ENCODE measurements at places on chromosomes 12 and 14.

- DNase-seq = no peak
These were observed 29.9 kb downstream of the VRTN start for GRCh38 chr14:74377976-74378690.

DNA sequence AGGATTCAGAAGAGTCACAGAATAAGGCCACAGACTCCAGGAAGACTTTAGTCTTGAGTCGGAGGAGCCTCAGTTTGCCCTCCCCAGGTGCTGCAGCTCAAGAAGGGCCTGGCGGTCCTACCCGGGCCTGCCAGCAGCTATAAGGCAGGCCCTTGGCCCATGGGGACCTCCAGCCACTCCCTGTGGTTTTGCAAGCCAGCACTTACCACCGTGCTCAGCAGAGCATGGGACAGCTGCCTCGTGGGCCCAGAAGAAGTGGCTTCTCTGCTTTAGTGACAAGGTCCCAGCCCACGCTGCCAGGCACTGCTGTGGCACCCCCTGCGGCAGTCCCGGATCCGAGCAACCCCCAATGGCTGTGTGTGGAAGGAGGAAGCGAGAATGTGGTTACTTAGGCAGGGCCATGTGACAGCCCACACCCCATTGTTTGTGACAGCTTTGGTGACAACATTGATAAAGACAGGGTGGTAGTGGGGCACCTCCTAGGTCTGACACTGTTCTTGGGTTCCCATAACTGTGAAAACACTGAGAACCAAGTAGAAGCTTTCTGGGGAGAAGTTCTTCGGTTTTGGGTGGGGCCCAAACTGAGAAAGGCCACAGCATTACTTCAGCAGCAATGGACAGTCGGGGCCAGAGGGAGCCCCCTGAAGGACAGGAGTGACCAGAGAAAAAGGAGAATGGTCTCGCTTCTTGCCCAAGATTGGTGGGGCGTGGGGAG is at the start of gene SELPLG:
Gene SELPLG, minus strand, starts transcription at position 361 of the 715 bp plus-strand sequence. CDS start 9,587 bp downstream, outside the sequence.
- no peak for DNase-seq

GRCh38 chr14:53325176-53325806 is 172.2 kb upstream of the DDHD1 start:
- DNase-seq = no peak

DNA sequence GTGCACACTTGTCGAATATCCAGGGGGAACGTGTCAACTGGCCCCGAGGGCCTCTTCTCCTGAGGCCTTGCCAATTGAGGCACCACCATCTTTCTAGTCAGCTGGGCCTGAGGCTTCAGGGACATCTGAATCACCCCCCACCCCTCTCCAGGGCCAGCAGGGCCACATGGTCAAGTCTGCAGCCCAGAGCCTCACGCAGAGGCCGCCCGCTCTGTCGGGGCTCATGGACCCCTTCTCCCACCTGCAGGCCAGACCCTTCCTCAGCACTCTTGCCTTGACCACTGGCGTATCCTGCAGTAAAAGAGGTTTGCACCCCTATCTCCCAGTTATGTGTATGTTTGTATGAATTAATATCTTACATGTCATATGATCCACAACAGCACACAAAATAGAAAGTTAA is 182.3 kb downstream of the CALM1 start:
- DNase-seq = no peak

GRCh38 chr14:105880616-105881015 is 354.2 kb downstream of the TMEM121 start:
- DNase-seq = no peak

- no peak for DNase-seq
These were observed 87.4 kb upstream of the PKP2 start for GRCh38 chr12:32983968-32984367.

DNA sequence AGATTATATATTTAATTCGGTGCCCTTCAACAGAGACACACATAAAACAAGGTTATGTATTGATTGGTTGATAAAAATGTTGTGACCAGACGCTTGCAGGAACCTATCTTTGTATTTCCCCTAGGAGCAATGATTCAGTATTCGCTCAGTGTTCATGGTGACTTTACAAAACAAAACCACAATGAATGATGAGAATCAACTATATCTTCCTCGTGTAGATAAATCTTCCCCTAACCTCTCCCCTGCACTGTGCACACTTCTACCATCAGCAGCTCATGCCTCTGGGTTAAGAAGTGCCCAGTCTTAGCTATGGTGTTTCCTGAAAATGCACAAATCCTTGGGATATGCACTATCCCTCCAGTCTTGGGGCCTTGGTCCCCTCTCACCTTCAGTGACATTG is 16.3 kb downstream of the RIN3 start:
- no peak for DNase-seq

DNA sequence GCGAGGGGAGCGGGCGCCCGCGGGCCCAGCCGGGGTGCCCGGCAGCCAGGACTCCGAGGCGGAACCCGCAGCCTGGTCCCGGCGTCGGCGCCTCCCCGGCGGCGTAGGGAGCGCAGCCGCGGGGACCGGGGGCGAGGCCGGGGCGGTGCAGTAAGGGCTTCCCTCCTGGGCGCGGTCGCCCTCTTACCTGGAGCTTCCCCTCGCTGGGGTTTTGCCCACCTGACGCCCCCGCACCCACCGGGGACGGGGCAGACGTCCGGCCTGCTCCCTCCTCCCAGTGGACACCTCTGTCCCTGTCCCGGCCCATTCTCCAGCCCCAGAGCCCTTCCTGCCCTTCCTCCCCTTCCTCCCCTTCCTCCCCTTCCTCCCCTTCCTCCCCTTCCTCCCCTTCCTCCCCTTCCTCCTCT is 413 bp upstream of the TUBA1C start:
- peak; percentile 68 for DNase-seq

DNA sequence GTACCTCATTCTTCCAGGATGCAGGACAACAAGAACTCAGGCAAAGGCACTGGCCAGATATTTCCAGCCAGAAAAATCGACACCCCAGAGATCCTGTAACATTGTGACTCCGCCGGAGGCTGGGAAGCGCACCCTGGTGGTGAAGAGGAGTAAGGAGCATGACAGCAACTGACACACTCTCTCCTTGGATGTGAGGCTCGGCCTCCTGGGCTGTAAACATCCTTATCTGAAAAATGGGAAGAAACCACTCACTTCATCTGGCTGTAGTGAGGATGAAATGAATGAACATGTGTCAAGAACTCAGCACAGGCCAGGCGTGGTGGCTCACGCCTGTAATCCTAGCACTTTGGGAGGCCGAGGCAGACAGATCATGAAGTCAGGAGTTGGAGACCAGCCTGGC is 27.5 kb downstream of the TCHP start:
- DNase-seq = peak; percentile 62

DNA sequence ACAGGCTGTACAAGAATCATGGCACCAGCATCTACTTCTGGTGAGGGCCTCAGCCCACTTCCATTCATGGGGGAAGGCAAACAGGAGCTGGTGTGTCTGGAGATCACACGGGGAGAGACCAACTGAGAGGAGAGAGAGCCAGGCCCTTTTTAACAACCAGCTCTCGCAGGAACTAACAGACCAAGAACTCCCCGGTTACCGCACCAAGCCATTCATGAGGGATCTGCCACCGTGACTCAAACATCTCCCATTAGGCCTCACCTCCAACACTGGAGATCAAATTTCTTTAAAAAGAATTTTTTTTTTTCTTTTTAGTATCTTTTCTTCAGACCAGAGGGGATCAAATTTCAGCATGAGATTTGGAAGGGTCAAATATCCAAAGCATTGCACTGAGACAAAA is 16.7 kb upstream of the AQP2 start:
- peak; percentile 48 for DNase-seq

DNA sequence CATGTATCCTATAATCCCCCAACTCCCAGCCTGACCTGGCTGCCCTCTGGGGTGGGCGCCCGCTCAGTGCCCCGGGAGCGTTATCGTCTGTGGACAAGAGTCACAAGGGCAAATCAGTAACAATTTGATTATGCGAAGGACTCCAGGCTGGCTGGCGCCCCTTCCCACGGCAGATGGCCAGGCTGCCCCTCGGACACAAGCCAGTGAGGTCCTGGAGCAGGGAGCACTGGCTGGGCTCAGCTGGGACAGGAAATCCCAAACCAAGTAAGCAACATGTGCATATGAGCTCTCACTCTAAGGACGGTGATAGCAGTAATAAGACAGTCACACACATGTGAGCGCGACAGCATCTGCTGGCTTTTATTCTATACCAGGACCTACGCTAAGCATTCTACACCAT is 59.3 kb upstream of the FAM222A start:
- DNase-seq = no peak

- DNase-seq = peak; percentile 30
These were observed 1891.5 kb upstream of the SEL1L start for GRCh38 chr14:83425138-83425537.

- no peak for DNase-seq
These were observed 41.7 kb downstream of the BICD1 start for GRCh38 chr12:32148372-32148771.

DNA sequence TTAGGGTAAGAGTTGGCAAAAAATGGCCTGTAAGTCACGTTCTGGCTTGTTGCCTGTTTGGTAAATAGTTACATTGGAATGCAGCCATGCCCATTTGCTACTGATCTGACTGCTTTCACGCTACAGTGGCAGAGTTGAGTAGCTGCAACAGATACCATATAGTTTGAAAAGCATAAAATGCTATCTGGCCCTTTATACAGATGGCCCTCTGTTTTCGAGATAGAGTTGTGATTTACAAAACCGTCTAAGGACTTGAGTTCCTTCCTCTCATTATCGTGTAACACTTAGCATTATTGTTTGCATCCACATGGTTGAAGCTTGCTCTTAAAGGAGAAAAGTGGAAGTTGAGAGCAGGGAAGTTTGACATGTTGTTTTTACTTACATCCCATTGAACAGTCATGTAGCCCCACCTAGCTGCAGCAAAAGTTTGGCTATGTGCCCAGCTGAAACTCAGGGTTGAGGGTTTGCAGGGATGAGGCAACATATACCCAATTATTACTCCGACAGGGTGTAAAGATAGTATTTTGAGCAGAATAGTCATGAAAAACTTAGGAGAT is 11.3 kb upstream of the SCFD1 start:
- DNase-seq = no peak

DNA sequence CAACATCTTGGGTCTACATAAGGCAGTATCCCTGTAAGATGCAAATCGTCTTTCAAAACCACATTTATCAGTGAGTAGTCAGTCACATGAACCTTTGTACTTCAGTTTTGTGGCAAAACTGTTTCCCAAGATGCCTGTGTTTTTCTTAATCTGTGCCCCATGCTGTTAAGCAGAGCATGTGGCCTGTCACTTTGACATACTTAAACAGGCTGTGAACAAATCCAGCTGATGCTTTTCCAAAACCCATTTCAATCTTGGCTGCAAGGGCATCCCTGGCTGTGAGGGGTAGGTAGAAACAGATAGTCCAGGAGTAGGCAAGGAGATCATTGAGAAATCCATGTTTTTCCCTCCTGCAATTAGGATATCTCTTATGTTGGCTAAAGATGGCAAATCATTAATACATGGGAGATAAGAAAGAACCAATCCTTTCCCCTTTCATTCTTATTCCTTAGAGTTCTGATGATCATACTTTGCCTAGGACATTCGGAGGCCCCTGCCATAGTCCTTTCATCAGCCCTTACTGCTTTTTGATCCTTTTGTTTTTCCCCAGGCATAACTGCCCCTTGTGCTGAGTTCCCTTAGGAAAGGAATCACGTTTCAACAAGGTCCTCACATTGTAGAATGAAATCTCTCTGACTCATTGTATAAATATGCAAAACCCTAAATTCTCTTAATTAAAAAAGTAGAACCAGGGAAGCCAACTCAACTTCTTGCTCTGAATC is 121.1 kb upstream of the EEA1 start:
- DNase-seq = peak; percentile 75

DNA sequence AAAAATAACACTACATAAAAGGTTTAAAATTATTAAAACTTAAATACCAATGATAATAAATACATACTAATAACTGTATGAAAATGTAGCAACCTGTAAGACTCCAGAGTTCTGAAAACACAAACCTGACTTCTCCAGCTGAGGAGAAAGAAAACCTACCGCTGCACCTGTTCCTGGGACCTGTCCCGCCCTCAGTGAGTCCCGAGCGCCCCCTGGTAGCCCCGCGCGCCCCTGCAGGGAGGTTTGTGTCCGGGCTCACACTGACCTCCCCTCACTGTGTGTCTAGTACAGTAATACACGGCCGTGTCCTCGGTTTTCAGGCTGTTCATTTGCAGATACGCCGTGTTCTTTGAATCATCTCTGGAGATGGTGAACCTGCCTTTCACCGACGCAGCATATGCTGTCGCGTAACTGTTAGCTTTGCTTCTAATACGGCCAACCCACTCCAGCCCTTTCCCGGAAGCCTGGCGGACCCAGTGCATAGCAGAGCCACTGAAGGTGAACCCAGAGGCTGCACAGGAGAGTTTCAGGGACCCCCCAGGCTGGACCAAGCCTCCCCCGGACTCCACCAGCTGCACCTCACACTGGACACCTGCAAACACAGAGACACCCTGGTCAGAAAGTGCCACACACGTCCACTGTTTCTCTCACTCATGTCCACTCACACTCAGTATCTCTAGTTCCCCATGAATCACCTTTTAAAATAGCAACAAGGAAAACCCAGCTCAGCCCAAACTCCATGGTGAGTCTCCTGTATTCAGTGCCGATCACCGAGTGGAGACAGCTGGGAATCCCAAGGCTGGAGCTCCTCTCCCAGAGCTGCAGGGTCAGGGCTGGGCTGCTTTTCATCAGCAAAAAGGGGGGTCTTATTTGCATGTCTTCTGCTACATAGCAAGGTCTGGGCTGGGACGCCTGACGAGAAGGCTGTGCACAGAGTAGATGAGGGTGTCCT is 1276.3 kb downstream of the TMEM121 start:
- no peak for DNase-seq

GRCh38 chr14:28280530-28280929 is 486.1 kb upstream of the FOXG1 start:
- DNase-seq = no peak

- peak; percentile 88 for DNase-seq
These were observed 246.0 kb downstream of the ZFP36L1 start for GRCh38 chr14:68546839-68547238.

- DNase-seq = no peak
These were observed 47.3 kb downstream of the DAD1 start for GRCh38 chr14:22541721-22542120.

All from foreskin fibroblast (primary cell).